ENCODE measurements at places on chromosomes 1 and 21. TPM values are rescaled to one million over a fixed set of nuclear protein-coding genes. Genes with fewer than 3 reads are reported as not detected.

Gene CELA3A
- total RNA-seq = not detected

Gene LENEP
- total RNA-seq = not detected

Gene LHX8
- total RNA-seq = 0.35 TPM

Gene TSEN15
- total RNA-seq = 52.4 TPM

Gene LBR
- 22.0 TPM for total RNA-seq

Gene KRTAP11-1
- total RNA-seq = not detected

Gene GPR3
- total RNA-seq = 1.7 TPM

DNA sequence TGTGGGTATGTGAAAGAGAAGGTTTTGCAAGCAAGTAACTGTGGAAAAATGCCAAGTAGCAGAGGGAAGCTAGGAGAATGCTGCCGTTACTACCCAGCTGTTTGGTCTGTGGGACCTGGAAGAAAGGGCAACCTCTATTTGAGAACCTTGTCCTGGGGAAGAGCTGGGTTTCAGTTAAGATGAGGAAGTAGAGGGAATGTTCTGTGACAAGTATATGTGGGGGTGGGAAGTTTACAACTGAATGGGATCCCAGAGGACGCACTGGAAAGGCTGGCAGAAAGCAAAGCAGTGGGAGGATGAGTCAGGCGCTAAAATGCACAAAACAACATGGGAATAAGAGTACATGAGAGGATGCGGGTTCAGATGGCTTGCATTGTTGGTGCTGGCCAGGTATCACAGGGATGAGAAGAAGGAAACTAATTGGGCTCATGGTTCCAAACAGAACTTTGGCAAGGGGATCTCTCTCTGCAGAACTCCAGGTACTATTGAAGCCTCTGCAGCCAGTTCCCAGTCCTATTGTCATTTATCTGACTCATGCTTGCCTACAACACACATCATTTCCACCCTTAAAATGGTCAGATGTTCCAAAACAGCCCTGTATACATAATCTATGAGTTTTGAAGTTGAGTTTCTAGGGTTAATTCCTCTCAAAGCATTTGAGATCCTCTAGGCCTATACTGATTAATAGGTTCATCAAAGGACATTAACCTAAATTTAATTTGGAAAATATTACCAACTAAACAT lies 88.5 kb upstream of the VAV3 start:
- DNase-seq = no peak

GRCh38 chr1:58929671-58930325 lies 146.0 kb upstream of the JUN start:
- no peak for DNase-seq

DNA sequence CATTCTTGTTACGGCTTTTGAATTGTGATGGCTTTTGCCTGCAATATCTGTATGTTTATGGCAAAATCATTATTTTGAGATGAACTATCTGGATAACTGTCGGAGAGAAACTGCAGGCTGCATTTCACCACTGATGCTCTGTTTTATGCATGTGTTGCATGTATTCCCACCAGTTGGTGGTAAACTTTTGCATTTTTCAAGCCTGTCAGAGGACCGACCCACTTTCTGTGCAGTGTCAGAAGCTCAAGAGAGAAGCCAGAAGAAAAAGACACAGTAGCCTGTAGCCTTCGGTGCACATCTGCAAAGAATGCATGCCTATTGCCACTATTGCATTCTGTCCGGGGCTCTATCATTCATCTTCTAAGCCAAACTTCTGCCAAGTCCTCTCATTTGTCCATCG lies 41.6 kb downstream of the OLIG1 start:
- DNase-seq = no peak

- DNase-seq = peak; percentile 63
Measured at GRCh38 chr1:81111818-81112217, 688.9 kb upstream of the ADGRL2 start.

GRCh38 chr1:62625415-62625814 lies 28.1 kb downstream of the ANGPTL3 start:
- DNase-seq = no peak

GRCh38 chr1:20187813-20188454 lies 1.6 kb upstream of the PLA2G2C start:
- DNase-seq = no peak

- DNase-seq = no peak
Measured at GRCh38 chr1:93516164-93516563, 68.2 kb downstream of the FNBP1L start.

DNA sequence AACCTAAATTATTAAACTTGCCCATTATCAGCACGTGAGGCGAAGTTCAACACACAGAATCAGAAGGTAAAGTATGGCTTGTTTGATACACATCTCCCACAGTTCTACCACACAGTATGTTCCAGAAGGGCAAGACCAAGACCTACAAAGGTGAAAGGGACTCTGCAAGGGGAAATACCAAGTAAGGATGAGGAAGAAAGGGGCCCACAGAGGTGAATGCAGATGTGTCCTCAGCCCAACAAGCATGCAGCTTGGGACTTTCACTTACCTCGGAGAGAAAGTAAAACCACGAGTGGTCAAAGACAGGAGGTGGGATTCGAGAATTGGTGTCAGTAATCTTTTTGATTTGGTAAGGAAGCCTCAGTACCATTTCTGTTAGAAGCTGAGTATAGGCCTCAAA lies 85.8 kb downstream of the UBR4 start:
- no peak for DNase-seq

- DNase-seq = no peak
Measured at GRCh38 chr1:228842094-228842775, 107.0 kb downstream of the RHOU start.

DNA sequence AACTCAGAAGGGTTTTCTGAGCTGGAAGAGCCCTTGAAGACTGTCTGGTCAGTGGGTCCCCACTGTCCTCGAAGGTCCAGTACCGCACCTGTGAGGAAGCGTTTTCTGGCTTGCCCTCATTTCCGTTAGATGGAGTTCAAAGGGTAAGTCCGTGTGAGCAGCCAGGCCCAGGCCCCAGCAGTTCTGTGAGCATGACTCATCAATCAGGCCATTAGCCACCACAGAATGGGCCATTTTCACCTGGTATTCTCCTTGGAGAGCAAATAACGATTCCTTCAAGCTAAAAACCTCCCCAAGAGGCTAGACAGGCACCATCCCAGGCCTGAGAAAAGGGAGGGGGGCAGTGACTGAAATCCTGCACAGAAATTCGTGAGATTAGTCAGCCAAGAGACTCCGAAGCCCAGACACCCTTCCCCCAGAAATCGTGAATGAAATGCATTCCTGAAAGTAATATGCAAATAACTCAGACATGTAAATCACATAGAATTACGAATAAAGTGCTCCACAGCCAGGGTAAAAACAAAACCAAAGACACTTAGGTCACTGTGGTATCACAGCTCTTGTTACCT lies 66.0 kb downstream of the BCAR3 start:
- peak; percentile 64 for DNase-seq

GRCh38 chr1:55155522-55155921 lies 59.6 kb downstream of the USP24 start:
- peak; percentile 39 for DNase-seq

DNA sequence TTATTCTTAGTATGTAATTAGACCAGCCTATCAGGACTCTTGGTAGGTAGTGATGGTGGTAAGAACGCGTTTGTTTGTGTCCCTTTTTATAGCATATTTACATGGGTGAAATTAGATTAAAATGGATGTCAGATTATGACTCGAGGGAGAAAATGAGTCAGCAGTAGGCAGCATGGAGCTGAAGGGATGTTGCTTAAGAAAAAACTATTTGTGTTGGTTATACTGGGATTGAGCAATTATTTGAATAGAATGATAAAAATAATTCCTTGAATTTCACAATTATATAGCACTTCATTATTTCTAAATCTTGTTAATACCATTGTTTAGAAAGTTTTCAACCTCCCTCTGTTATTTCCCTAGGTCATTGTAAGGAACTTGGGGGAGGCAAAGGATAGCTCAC lies 348.8 kb downstream of the RYR2 start:
- no peak for DNase-seq

Data from cardiac muscle cell (in vitro differentiated cells and primary cell).